Natural killer cell (primary cell): ENCODE measurements at places on chromosomes 13 and 19.
A peak's percentile ranks its signal among the peaks of the same experiment; 100 is the strongest.

- peak; percentile 96 for DNase-seq
Observed at GRCh38 chr19:7488736-7489353, at the start of gene PEX11G. TSS of gene PEX11G (minus strand) at chr19:7489035. CDS start at chr19:7489010, 25 bp downstream.

- no peak for DNase-seq
Observed at GRCh38 chr13:50099473-50099872, 84.2 kb downstream of the KCNRG start.

- no peak for DNase-seq
Observed at GRCh38 chr19:18586306-18586705, 2.3 kb upstream of the REX1BD start.

DNA sequence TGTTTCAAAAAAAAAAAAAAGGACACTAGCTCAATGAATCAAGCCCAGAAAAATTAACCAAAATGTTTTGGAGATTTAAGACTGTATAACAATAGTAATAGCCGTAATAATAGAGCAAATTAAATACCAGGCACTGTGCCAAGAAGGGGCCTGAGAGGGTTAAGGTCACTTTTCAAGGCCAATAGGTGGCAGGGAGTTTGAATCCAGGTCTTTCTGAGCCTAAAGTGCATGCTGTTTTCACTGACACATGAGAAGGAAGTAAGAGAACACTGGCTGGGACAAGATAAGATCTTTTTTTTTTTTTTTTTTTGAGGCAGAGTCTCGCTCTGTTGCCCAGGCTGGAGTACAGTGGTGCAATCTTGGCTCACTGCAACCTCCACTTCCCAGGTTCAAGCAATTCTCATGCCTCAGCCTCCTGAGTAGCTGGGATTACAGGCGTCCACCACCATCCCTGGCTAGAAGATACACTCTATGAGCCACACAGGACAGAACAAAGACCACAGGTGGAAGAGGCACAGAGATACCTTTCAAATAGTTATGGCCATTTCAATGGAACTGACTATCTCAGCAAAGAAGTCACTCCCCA, 7.7 kb downstream of the FFAR2 start:
- DNase-seq, result no peak

- no peak for DNase-seq
Observed at GRCh38 chr19:55147545-55148251, 1.3 kb downstream of the TNNT1 start.

- peak; percentile 81 for DNase-seq
Observed at GRCh38 chr19:19185853-19186740, 5.9 kb downstream of the BORCS8 start.

GRCh38 chr13:114325729-114326128, 11.4 kb downstream of the CHAMP1 start:
- no peak for DNase-seq

DNA sequence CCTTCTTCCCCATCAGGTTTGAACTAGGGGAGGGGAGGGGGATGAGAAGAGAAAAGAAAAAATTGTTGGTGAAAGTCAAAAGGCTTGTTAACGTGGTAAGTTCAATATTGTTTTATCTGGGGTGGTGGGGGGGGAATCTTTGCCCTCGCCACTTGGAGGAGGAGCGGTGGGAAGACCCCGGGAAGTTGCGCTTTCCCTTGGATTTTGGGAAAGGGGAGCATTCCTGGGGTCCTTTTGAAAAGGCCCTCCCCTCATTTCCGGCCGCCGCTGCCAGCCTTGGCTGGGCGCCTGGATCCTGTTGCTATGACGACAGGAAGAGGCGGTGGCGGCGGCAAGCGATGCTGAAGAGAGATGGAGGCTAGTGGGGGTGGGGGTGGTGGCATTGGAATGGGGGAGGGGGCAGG, 4.6 kb upstream of the CACNG8 start:
- DNase-seq, result no peak

GRCh38 chr19:29687244-29687896, 22.1 kb downstream of the PLEKHF1 start:
- DNase-seq, result no peak

DNA sequence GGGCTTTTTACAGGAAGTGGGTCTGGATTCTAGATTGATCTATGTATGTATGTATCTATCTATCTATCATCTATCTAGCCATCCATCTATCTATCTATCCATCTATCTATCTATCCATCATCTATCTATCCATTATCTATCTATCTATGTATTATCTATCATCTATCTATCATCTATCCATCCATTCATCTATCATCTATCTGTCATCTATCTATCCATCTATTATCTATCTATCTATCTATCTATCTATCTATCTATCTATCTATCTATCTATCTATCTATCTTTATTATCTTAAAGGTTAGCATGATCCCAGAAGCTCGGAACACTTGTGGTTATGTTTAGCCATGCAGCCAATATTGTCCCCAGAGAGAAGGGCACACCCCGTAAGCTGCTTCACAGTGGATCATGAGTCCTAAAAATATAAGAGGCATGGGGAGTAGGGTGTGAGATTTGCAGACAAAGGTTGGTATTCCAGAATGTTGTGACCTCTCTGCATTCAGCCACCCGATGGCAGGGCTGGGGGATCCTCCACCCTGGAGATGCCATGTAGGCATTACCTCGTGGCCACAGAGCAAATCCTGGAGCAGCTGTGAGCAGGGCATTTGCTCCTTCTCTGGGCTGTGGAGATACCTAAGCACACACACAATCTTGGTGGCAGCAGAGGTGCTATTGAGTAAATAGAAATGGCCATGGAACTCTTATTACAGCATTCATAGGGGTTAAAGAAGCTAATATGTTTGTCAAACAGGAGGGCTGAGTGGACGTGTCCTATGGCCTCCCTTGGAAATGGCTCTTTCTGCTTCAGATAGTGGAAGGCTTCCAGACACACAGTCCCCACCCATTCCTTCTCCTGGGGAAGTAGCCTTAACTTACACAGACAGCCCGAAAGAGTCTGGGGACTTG, 310.0 kb upstream of the TSHZ3 start:
- DNase-seq, result no peak
